CD4-positive, CD25-positive, alpha-beta regulatory T cell (primary cell): ENCODE measurements at places on chromosomes 1 and 21. TPM values are rescaled to one million over a fixed set of nuclear protein-coding genes. Genes with fewer than 3 reads are reported as not detected.

The RNF186 gene
- total RNA-seq: not detected

DNA sequence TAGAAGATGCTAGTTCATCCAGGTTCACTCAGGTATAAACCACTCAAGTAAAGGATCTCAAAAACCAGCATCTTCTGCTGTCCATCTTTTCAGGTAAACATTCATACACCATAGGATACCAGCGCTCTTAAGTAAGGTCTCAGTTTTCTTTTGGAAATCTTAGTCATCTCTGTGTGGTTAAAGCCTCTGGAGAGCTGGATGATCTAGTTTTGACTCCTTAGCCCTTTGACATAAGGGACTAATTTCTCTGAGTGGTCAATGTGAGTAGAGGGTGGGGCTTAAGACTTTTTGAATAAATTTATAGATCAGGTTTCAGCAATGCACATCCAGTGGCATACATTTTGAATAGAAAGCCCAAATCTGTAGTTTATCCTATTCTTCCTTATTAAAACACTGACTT is 92.3 kb downstream of the CTH start:
- no peak for DNase-seq
- no peaks in the 10 kb centered on the region for H3K36me3 ChIP-seq
- H3K4me3 ChIP-seq: no peak overlapping the region
- H3K27ac ChIP-seq: no peak overlapping the region

- no peaks in the 10 kb centered on the region for H3K4me1 ChIP-seq
- H3K27me3 ChIP-seq: no peaks in the 10 kb centered on the region
- DNase-seq: no peak
- H3K36me3 ChIP-seq: no peaks in the 10 kb centered on the region
Observed at GRCh38 chr1:196733091-196733970, 41.3 kb upstream of the CFHR3 start.

The HES2 gene
- not detected for total RNA-seq
